ENCODE measurements at places on chromosomes 5 and 9.
A peak's percentile ranks its signal among the peaks of the same experiment; 100 is the strongest.

DNA sequence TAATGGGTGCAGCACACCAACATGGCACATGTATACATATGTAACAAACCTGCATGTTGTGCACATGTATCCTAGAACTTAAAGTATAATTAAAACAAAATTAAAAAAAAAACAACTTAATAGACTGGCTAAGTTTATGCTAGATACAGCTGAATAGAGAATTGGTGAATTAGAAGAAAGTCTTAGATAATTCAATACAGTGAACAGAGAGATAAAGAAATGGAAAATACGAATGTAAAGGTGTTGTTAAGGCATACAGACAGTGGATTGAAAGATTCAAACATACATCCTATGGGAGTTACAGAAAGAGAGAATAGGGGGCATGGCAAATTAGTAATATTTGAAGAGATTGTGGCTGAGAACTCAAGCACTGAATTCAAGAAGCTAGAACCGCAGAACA is 75.4 kb downstream of the RASGRF2 start:
- DNase-seq, result no peak

- no peak for DNase-seq
These were observed 135.9 kb downstream of the GADD45G start for GRCh38 chr9:89740722-89741121.

DNA sequence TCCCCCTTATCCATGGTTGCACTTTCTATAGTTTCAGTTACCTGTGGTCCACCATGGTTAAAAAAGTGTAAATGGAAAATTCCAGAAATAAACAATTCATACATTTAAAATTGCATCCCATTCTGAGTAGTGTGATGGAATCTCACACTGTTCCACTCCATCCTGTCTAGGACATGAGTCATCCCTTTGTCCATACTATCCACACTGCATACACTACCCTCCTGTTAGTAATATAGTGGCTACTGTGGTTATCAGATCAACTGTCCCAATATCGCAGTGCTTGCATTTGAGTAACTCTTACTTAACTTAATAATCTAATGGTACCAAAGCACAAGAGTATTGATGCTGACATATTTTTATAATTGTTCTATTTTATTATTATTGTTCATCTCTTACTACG is 100.7 kb downstream of the RAB3C start:
- DNase-seq, result no peak

GRCh38 chr5:83503662-83504061 is 32.1 kb downstream of the VCAN start:
- no peak for DNase-seq

GRCh38 chr9:26234865-26235264 is 556.6 kb upstream of the TUSC1 start:
- DNase-seq, result no peak

DNA sequence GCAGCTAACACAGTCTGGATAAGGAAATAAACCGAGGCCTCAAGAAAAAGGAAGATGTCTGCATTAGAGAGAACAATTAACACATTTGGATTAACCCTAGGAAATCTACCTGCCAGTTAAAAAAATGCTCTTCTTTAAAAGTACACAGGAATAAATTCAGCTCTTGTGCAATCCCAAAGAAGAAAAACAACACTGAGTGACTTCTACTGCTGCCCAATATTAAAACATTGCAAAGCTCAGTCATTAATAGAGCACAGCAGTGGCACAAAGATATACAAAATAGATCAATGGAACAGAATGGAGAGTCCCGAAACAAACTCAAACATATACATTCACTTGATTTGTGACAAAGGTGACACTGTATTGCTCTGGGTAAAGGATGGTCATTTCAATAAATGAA is 119.7 kb downstream of the GNAQ start:
- DNase-seq, result no peak

DNA sequence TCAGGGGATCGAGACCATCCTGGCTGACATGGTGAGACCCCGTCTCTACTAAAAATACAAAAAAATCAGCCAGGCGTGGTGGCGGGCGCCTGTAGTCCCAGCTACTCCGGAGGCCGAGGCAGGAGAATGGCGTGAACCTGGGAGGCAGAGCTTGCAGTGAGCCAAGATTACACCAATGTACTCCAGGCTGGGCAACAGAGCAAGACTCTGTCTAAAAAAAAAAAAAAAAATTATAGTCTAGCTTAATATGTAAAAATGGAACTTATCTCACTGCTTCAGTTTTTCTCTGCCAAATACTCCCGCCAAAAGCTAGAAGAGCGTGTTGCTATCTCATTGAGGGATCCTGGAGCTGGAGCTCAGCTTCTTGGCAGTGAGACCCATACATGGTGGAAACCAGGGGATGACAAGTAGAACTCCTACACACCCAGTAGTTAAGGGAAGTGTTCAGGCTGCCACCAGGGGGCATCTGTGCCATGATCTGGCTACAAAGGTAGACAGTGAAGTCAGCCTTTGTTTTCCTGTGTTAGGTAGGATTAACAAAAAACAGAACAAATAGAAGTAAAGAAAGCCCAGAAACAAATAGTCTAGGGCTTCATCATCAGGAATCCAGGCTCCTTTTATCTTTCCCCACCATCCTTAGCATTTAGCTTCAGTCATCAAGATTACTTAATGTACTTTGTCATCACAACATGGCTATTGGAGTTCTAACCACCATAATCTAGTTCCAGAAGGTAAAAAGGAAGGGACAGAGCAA is 33.6 kb upstream of the GLIPR2 start:
- DNase-seq, result peak; percentile 78

DNA sequence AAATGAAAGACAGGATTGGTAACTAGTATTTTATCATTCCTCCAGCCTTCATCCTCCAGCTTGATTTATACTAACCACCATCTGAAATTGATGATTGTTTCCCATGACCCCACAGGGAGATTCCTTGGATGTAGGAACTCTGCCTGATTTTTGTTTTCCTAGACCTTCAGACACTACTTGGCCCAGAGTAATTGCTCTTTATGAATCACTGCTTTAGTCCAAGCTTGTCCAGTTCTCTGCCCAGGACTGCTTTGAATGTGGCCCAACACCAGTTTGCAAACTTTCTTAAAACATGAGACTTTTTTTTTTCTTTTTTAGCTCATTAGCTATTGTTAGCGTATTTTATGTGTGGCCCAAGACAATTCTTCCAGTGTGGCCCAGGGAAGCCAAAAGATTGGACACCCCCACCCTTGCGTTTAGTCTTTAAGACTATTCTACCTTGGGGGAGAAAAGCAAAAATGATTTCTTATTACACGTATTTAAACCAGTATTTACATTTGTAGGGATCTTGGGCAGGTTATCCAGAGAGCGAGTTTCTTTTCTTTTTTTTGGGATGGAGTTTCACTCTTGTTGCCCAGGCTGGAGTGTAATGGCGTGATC is 18.4 kb downstream of the BASP1 start:
- DNase-seq, result no peak

GRCh38 chr9:134475011-134475790 is 148.9 kb downstream of the RXRA start:
- DNase-seq, result no peak

- DNase-seq, result no peak
These were observed 96.8 kb downstream of the PHF2 start for GRCh38 chr9:93673021-93673838.

DNA sequence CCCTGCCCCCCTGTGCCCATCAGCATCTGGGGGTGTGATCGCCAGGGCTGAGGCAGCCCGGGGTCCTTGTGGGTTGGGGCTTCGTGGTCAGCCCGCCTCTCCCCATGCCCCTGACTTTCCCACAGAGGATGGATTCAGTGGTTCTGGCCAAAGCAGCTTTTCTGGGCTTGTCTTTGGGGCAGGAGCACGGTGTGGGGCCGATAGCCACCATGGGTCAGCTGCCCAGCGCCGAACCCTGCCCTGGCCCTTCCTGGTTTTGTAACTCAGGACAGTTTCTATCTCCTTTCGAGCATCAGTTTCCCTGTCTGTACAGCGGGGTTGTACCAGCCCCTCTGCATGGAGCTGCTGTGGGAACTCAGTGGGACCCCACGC is 77.1 kb downstream of the HMCN2 start:
- no peak for DNase-seq

- no peak for DNase-seq
These were observed 18.5 kb downstream of the SLC12A7 start for GRCh38 chr5:1093361-1093760.

All from activated T-helper 1 cell treated with anti-CD3 and anti-CD28 coated beads, Interleukin-2, amount 50 U/mL, for 16 hours (primary cell).